Heart right ventricle (tissue), 16 donors: ENCODE measurements at places on chromosomes 6 and 20. TPM values are rescaled to one million over a fixed set of nuclear protein-coding genes. Genes with fewer than 3 reads are reported as not detected.

LZTS3 gene
- 7.5 TPM for total RNA-seq

TFAP2C gene
- not detected for total RNA-seq

NINL gene
- 3.7 TPM for total RNA-seq

BANF2 gene
- not detected for total RNA-seq

CTAGE9 gene
- not detected for total RNA-seq

ABCC10 gene
- total RNA-seq, result 8.4 TPM

CYP39A1 gene
- 4.2 TPM for total RNA-seq

TSPYL4 gene
- total RNA-seq, result 28.9 TPM

SCGN gene
- total RNA-seq, result 0.66 TPM

IL17A gene
- not detected for total RNA-seq

TEAD3 gene
- 44.7 TPM for total RNA-seq

FAM120B gene
- total RNA-seq, result 26.1 TPM

PACSIN1 gene
- 5.0 TPM for total RNA-seq

SEL1L2 gene
- 1.2 TPM for total RNA-seq

EMILIN3 gene
- total RNA-seq, result 3.1 TPM

CDH4 gene
- not detected for total RNA-seq

GMEB2 gene
- total RNA-seq, result 6.3 TPM

CST7 gene
- 1.6 TPM for total RNA-seq

IRAK1BP1 gene
- total RNA-seq, result 3.2 TPM

NOTCH4 gene
- 23.0 TPM for total RNA-seq

HLA-DPB1 gene
- total RNA-seq, result 41.8 TPM
